ENCODE measurements at places on chromosomes 6 and 20.

- DNase-seq = no peak
Measured at GRCh38 chr6:13696226-13696625, 15.4 kb downstream of the RANBP9 start.

GRCh38 chr20:4766631-4767030 lies 44.9 kb downstream of the PRND start:
- peak; percentile 60 for DNase-seq

GRCh38 chr6:10963113-10963512 lies 76.3 kb downstream of the SYCP2L start:
- no peak for DNase-seq

DNA sequence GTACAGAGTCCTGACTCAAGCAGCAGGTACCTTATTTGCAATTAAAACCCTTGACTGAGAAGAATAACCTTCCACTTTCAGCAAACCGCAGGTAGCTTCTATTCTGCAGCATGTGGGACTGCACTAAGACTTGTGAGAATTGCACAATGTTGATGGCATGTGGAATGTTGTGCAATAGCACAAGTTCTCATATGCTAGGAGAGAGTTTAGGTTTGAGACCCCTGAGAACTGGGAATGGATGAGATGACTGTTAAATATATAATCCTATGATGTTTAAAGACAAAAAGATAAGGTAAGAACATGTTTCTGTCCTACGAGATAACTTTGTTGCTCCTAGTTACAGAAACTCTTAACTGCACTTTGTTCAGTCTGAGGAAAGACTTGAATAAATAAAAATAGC lies 194.6 kb downstream of the OTOR start:
- DNase-seq = no peak

GRCh38 chr6:33856655-33857054 lies 52.9 kb upstream of the MLN start:
- peak; percentile 44 for DNase-seq

GRCh38 chr20:41032271-41032670 lies 3.6 kb downstream of the TOP1 start:
- DNase-seq = no peak

GRCh38 chr20:39877788-39878187 lies 811.2 kb downstream of the MAFB start:
- DNase-seq = no peak

DNA sequence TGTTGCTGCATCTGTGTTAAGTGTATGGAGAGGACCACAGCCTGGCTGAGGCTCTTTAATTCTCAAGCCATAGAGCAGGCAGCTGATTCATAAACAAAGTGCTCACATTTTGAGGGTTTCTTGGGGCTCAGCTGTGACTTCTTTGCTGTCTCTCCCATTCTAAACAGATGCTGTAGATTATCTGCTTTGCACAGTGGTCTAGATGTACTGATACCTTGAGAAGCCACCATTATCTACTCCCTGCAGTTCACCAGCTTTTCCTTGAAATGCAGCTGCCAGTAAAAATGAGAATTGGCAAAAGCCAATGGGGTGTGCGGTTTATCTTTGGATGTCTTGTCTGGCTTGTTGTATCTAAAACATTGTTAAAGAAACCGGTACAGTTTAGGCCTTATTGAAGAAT lies 5.2 kb upstream of the CNR1 start:
- no peak for DNase-seq

- no peak for DNase-seq
Measured at GRCh38 chr6:157988700-157989063, 7.0 kb downstream of the SYNJ2 start.

All from Peyer's patch (tissue), 4 donors.